ENCODE measurements at places on chromosomes 6 and 20.

DNA sequence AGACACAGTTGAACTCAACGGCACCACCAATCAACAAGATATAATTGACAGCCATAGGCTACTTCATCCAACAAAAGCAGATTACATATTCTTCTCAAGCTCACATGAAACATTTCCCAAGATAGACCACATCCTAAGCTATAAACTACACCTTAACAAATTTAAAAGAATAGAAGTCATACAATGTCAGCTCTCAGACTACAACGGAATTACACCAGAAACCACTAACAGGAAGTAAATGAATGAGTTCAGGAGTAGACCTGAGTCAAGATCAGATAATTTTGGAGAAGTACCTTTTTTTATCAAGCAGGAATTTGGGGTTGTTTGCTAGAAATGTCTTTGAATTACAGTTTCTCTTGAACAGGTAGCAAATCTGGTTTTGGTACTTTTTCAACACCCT lies 237.8 kb downstream of the TBX18 start:
- DNase-seq, result no peak

DNA sequence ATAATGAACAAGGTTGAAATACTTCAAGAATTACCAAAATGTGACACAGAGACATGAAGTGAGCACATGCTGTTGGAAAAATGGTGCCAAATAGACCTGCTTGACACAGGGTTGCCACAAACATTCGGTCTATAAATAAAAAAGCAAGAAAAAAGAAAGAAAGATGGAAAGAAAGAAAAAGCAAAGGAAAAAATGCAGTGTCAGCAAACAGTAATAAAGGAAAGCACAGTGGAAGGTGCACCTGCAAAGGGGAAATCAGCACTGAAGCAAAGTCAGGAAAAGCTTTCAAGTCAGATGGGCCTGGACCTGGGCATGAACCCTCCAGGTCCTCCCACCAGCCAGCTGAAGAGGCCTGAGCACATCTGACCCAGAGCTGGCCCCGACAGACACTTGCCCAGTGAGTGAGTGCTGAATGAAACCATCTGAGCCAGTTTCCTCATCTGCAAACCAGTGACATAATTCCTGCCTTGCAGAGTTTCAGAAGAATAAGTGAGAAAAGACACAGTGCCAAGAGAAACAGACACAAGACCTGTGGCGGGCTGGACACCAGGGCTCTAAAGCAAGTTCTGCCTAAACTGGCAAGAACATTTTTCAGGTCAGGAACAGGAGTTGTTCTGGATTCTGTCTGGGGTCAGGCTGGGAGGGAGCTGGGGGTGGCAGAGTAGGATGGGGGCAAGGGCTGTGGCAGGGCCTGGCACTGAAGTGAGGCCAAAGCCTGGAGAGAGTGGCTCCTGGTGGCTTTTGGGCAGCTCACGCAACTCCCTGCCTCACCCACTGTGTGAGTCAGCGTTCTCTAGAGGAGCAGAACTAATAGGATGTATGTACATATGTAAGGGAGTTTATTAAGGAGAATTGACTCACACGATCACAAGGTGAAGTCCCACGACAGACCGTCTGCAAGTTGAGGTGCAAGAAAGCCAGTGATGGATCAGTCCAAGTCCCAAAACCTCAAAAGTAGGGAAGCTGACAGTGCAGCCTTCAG lies 23.9 kb upstream of the MICB start:
- no peak for DNase-seq

GRCh38 chr6:125918681-125919566 lies 37.6 kb upstream of the HINT3 start:
- DNase-seq, result no peak

DNA sequence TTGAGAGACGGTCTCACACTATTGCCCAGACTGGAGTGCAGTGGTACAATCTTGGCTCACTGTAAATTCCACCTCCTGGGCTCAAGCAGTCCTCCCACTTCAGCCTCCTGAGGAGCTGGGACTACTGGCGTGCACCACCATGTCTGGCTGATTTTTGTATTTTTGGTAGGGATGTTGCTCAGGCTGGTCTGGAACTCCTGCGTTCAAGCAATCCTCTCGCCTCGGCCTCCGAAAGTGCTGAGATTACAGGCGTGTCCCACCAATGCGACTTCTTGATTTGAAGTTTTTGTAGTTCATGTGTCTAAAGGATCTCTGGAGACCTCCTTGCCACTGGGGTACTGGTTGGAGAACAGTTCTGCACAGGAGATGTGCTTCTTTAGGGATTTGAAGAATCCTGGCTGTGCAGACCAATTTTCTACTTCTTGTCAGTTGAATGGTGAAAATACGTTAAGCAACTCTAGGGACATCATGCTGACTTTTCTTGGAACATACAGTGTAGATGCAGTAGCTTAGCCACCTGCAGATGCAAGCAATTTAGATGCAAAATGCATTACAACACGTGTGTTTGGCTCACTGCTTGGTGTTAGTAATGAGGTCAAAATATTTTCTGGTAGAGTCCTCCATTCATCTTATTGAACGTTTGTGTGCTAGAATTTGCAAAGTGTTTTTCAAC lies 28.2 kb downstream of the SYTL3 start:
- no peak for DNase-seq

- no peak for DNase-seq
Observed at GRCh38 chr6:49205526-49205925, 257.5 kb downstream of the MMUT start.

GRCh38 chr6:40734607-40735006 lies 147.4 kb upstream of the LRFN2 start:
- no peak for DNase-seq

DNA sequence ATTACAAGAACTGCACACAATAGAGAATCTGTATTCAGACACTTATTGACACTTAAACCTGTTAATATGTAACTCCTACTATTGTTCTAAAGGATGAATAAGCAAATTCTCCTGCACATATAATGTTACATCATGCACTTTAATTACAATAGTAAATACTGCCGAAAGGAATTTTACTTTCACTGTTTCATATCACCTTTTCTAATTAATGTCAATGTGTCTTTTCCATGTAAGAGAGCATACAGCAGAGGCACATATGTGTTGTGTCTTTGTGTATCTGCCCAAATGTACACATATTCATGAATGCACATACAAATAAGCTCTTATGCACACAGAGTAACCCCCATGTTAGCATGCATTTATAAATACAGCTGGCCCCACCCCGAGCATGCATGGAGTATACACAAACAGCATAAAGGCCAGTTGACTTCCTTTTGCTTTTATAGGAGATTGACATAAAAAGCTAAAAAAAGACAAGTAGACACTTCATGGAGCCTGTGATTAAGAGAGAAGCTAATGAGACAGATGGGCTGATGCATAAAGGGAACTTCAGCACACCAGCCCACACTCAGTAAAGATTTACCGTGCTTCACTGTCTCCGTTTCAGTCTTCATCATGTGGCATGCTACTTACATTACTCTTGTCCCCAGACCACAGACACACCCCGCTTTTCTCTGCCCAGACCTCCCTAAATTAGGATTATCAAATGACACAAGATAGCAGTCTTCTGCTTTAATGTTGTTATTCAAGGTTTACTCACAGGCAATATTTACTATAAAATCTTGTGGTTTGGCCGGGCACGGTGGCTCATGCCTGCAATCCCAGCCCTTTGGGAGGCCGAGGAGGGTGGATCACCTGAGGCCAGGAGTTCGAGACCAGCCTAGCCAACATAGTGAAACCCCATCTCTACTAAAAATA lies 184.6 kb downstream of the ATXN1 start:
- DNase-seq, result no peak

Measured in cortex of kidney (tissue), 1 donor.